Stimulated activated CD4-positive, alpha-beta T cell treated with anti-CD3 and anti-CD28 coated beads, Interleukin-4, amount 100 ng/mL, for 48 hours (primary cell): ENCODE measurements at places on chromosomes 13 and 19.

DNA sequence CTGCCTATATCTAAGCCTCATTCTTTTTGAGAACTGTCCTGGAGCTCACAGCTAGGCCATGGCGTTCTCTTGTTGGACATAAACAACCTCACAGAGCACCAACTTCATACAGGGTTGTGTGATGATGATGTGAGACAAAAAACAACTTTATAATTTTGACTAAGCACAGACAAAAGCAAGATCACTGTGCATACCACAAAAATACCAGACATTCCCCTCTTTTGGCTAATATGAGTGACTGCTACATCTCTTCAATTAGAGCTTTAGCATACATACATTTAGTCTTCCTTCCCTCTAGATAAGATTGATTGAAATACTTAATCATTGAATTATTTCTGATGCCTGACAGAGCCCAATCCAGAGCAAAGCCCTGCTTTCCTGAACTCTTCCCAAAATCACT, 8.3 kb downstream of the MAB21L1 start:
- no peak for DNase-seq

- DNase-seq = no peak
Measured at GRCh38 chr19:47755762-47756626, 10.6 kb downstream of the NOP53 start.

DNA sequence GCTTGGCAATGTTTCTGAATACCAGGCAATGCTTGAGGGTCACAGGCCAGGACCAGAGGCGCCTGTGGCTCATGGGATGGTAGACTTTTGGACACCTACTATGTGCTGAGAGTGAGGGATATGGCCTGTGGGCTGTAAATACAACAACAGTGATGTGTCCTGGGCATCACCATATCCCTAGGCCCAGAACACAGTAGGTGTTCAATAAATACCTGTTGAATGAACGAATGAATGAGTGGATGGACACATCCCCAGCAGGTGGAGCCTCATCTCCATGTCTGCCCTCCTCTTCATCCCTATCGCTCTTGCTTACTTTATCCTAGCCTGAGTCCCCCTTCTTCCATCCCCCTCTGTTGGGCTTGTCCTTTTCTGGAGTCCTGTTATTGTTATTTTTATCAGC, 16.5 kb upstream of the NANOS2 start:
- DNase-seq = no peak

GRCh38 chr19:17762505-17763229, 11.4 kb downstream of the FCHO1 start:
- no peak for DNase-seq

GRCh38 chr13:98691360-98691759, 61.1 kb downstream of the SLC15A1 start:
- no peak for DNase-seq

GRCh38 chr13:94967183-94968039, 255.1 kb upstream of the SOX21 start:
- no peak for DNase-seq

DNA sequence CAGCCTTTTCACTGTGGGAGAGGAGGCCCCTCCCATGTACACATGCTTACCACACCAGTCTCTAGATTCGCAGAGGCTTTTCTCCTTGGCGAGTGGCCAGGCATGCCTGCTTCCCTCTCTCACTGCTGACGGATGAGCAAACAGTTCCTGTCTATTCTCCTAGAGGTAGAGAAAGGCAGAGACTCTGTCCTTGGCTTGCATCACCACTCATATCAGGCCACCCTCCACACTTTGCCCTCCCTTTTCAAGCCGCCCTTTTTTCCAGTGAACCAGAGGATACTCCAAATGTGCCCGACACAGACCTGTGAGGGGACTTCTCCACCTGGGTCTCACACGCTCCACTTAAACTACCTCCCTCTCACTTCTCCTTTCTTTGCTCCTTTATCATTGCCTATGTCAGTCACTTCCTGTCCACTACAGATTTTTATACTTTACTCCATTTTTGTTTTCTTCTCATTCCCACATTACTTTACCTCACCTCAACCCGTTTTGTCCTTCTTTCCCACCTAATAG, 284.6 kb downstream of the DNAJC15 start:
- no peak for DNase-seq

- no peak for DNase-seq
Measured at GRCh38 chr13:98913741-98914140, 64.1 kb downstream of the DOCK9 start.

DNA sequence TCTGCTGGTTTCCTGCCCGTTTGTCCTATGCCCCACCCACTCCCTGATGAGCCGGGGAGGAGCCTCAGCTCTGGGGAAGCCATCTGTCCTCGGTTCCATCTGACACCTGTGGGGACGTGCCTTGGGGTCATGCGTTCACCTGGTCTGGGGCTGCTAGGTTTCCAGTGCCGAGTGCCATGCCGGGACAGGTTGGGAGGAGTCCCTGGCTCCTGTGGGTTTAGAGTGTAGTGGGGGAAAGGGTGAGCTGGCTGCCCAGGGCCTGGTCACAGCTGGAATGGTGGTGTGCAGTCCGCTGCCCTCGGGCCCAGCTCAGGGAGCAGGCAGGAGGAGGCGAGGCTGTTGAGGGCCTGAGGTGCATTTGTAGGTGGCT, 2.5 kb downstream of the KDM4B start:
- no peak for DNase-seq

GRCh38 chr13:30463787-30464495, 1.8 kb downstream of the HMGB1 start:
- peak; percentile 63 for DNase-seq

DNA sequence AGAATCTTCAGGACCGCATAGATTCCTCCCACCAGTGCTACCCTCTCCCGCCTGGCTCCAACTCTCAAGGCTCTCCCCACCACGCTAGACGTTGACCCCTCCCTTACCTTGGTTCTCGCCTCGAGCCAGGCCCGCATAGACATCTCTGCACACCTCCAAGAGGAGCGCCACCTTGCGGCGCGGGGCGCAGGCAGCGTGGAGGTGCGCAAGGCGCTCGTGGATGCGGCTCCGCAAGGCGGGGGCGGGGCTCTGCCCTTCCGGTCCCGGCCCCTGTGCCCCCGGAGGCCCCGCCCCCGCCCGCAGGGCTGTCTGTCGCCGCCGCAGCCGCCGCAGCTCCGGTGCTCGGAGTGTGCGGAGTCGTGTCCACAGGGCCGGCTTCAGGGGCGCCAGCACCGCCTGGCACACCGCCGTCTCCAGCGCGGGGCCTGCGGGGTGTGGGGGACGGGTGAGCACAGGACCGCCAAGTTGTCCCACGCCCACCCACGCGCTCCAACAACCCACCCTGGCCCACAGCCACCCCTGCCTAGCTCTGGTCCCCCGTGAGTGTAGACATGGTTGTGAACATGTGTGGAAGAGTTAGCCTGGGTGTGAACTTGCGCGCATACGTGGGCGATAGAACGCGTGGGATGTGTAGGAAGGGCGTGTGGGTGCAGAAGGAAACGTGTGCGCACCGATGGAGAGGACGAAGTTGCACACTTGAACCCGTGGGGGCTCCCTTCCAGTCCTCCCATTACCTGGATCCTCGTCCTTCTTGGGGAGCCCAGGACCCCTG, 8.1 kb downstream of the RINL start:
- DNase-seq = peak; percentile 93

DNA sequence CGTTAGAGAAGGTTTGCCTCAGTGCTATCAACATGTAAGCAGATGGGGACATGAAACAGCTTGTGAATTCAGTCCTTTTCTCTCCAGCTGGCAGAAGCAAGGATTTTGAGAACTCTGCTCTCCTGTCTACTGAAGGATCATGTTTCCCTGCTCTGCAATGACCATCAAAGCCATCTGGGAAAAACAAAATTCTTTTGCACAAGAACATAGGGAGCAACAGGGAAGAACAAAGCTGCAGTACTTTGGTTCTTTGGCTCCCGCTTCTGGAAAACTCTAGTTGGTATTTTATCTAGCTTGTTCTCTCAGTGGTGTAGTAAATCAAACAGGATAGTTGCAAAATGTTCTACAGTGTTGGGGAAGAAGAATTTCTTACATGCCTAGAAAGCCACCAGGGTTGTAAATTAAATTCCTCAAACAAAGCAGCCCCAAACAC, 270.4 kb downstream of the ENOX1 start:
- DNase-seq = no peak

DNA sequence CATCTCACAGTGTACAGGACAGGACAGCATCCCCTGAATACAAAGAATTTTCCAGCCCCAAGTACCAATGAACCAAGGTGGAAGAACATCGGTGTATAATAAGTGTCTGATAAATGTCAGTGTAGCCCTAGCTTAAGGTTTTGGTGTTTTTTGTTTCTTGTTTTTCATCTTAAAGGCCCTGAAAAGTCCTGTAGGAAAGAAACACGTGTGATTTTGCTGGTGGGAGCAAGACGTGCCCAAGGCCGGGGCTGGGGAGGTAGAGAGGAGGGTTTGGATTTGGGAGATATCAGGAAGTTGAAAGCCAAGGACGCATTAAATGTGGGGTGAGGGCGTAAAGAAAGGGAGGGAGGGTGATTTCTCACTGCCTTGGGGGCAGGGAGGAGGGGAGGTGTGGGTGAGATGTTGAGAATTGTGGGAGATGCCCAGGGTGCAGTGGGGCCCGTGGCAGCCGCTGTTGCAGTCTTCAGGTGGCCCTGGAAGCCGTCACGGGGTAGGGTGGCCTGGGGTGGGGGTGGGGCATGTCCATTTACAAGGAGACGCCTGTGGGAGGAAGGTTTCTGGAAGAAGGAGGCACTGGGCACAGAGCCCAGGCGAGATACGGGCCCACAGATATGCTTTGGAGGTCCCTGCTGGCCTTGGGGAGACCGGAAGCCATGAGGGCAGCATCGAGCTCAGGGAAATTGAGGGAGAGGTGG, 6.7 kb downstream of the CAMSAP3 start:
- no peak for DNase-seq

DNA sequence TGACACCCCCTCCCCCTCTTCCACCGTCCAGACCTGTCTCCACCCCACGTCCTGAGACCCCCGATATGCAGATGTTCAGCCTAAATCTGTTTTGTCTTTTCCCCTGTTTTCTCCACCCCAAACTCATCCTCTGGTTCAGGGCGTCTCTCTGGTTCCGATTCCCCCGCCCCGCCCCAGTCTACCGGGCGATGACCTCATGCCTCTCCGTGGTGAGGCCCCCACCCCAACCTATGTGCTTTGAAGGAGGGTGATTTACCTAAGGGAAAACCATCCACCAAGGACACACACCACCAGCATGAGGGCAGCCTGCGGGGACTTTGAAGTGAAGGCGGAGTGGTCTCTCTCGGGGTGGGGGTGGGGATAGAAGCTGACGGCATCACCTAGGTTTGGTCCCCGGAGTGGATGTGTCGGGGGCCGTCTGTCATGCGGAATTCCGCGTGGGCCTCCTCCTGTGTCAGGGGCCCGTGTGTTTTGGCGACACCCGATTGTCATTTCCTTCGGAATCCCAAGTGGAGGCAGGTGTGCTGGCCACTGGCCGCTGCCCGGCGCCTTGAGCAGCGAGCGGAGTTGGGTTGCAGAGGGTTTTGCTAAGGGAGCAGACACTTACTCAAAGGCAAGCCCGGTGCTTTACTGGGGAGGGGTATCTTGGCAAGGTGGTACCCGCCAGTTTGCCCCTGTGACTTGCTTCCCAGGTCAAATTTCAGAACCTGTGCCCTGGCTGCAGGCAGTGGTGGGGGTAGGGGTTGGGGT, 1.4 kb downstream of the FZR1 start:
- DNase-seq = no peak

GRCh38 chr13:72657379-72657778, 70.0 kb downstream of the MZT1 start:
- DNase-seq = no peak

DNA sequence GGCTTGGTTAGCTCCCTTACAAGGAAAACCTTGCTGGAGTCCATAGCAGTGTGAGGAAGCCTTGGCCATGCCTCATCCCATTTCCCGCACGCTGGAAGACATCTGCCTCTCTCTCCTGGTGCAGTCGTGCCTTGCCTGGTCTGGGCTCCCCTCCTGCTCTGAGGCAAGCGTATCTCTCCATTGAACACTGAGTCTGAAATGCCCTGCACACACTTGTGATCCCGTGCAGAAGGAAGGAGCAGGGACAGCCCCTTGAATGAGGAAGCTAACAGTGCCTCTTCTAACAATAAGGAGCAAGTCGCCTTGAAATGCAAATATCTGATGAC, 407 bp upstream of the ZNF440 start:
- no peak for DNase-seq

DNA sequence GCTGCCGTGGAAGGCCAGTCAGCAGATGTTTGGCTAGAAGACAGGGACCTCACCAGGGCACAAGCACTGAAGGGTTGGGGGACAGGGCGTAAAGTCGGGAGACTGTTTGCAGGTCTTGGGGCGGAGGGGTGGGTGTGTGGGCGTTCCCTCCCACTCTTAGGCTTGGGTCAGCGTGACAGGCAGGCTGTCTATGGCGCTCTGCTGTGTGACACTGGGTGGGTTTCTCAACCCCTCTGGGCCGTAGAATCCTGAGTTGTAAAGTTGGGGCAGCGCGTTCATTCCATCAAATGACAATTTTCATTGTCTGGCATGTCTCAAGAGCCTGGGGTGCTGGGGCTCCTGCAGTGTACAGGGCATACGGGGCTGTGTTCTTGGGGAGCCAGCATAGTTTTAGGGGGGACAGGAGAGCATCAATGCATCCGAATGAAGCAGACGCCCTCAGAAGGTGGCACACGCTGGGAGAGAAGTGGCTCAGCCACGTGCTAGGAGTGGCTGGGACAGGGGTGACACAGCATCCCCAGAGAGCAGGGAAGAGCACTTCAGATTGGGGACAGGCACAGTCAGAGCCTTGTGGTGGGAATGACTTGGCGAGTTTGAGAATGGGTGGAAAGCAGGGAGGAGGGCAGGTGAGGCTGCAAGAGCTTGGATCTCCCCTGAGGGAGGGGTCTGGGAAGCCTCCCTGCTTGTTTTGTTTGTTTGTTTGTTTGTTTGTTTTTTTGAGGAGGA, 4.4 kb downstream of the CRTC1 start:
- no peak for DNase-seq

DNA sequence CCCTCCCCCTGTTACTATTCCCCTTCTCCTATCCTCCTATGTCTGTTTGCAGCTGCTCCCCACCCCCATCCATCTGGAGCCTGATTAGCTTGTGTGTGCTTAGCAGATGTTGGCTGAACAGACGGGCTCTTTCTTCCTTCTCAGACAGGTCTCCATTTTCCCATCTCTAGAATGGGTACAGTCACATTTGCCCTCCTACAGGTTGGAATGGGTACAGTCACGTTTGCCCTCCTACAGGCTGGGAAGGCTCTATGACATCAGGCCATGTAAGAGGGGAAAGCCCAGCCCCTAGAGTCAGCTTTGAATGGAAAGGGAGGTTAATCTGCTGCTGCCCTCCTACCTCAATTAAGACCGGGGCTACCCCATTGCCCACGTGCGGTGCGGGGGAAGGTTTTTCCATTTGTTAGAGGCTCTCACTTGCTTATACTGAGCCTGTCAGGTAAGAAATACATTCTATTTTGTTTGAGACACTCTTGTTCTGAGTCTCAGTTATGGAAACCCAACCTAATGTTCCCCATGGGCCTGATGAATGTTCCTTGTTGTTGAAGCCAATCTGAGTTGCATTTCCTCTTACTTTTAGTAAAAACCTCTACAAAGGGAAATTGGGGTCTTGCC, 2.2 kb upstream of the CLEC17A start:
- DNase-seq = peak; percentile 31

GRCh38 chr13:31204592-31204991, 4.8 kb downstream of the B3GLCT start:
- no peak for DNase-seq

- no peak for DNase-seq
Measured at GRCh38 chr13:87677043-87677495, 5.9 kb downstream of the SLITRK5 start.
